ENCODE measurements at places on chromosomes 4 and X.

GRCh38 chrX:70032792-70033191 is 16.9 kb downstream of the AWAT2 start:
- H3K36me3 ChIP-seq = no peaks in the 10 kb centered on the region
- no peak overlapping the region for H3K4me3 ChIP-seq
- no peaks in the 10 kb centered on the region for H3K27me3 ChIP-seq
- DNase-seq = no peak

DNA sequence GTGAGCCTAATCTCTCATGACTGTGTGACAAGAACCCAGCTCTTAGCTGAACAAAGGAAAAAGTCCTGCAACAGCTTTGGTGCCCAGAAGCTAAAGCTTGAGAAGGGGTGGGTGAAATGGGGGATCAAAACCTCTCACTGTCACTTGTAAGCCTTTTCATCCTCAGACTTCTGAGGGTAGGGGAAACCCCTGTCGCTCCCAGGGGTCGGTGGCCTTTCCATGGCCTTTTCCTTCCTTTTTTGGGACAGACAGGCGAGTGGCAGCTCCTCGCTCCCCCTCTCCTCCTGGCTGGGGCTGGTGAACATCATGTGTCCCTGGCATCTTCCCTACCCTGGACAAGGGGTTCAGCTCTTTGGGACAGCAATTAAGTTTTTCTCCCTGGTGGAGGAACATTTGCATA is 78.2 kb downstream of the FAM47A start:
- peaks cover 6% of the 10 kb centered on the region for H3K4me1 ChIP-seq
- H3K27me3 ChIP-seq = no peaks in the 10 kb centered on the region
- no peak overlapping the region for H3K27ac ChIP-seq
- H3K36me3 ChIP-seq = no peaks in the 10 kb centered on the region
- DNase-seq = no peak

DNA sequence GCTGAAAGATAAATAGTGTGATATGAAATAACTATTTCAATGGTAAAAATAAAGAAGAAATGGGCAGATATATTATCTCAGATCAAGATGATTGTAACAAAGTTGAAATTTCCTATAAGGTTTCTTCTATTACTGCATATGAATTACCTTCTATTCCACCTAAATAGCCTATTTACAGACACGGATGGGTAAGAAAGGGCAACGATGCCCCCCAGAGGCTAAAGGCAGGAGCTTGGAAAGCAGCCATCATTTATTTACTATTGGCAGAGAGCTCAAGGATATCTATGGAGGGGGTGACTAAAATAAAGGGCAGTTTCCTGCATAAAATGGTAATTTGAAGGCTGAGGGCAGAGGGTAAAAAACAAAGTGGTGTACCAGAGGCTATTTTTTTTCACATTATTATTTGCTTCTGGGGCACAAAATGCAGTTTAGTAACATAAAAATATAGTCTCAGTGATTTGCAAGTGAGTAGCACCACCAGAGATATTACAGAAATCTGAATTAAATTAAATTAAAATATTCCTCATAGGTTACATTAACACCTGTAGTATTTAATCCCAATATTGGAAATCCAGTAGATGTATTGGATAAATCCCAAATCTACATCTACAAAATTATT is 123.1 kb downstream of the BTC start:
- no peak for DNase-seq
- H3K36me3 ChIP-seq = no peaks in the 10 kb centered on the region
- no peak overlapping the region for H3K27ac ChIP-seq
- no peaks in the 10 kb centered on the region for H3K4me1 ChIP-seq
- peaks cover 44% of the 10 kb centered on the region for H3K27me3 ChIP-seq

- no peaks in the 10 kb centered on the region for H3K27me3 ChIP-seq
- H3K27ac ChIP-seq = no peak overlapping the region
- H3K4me3 ChIP-seq = no peak overlapping the region
- peaks cover 28% of the 10 kb centered on the region for H3K4me1 ChIP-seq
- no peak for DNase-seq
- no peaks in the 10 kb centered on the region for H3K36me3 ChIP-seq
Measured at GRCh38 chr4:110159541-110159940, 38.9 kb downstream of the ELOVL6 start.

GRCh38 chrX:129462707-129463106 is 60.6 kb downstream of the SMARCA1 start:
- no peak overlapping the region for H3K4me3 ChIP-seq
- H3K36me3 ChIP-seq = peaks cover 26% of the 10 kb centered on the region
- no peaks in the 10 kb centered on the region for H3K27me3 ChIP-seq
- no peak overlapping the region for H3K27ac ChIP-seq
- no peak for DNase-seq
- peaks cover 4% of the 10 kb centered on the region for H3K4me1 ChIP-seq

DNA sequence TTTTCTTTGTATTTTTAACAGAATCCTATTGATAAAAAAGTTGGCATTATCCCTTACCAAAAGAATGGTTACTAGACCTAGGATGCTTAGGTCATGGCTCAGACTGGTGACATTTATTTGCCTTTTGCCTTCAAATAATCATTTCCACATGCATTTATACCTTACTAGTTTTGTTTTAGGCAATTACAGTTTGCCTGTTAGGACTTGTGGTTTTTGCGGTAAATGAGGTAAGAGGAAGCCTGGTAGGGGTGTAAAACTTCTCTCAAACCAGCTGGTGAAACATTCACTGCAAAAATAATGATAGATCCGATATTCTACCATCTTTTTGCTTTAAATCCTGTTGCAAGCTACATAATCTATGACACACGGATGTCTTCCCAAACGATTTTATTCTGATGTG is 12.1 kb downstream of the LAMP2 start:
- DNase-seq = no peak
- H3K36me3 ChIP-seq = peaks cover 2% of the 10 kb centered on the region
- peaks cover 10% of the 10 kb centered on the region for H3K4me1 ChIP-seq
- no peaks in the 10 kb centered on the region for H3K27me3 ChIP-seq
- H3K27ac ChIP-seq = no peak overlapping the region

- H3K27me3 ChIP-seq = peaks cover 14% of the 10 kb centered on the region
- no peaks in the 10 kb centered on the region for H3K36me3 ChIP-seq
- no peak overlapping the region for H3K27ac ChIP-seq
Measured at GRCh38 chr4:175280153-175280552, 362.0 kb downstream of the ADAM29 start.

- no peak overlapping the region for H3K4me3 ChIP-seq
- H3K27ac ChIP-seq = no peak overlapping the region
- peaks cover 34% of the 10 kb centered on the region for H3K36me3 ChIP-seq
- peak; percentile 85 for DNase-seq
- no peaks in the 10 kb centered on the region for H3K27me3 ChIP-seq
Measured at GRCh38 chr4:5793514-5793913, 82.5 kb downstream of the EVC start.

- H3K4me3 ChIP-seq = no peak overlapping the region
- no peak for DNase-seq
- H3K36me3 ChIP-seq = no peaks in the 10 kb centered on the region
- no peak overlapping the region for H3K27ac ChIP-seq
- no peaks in the 10 kb centered on the region for H3K27me3 ChIP-seq
Measured at GRCh38 chr4:95439896-95440295, 108.9 kb downstream of the UNC5C start.

GRCh38 chrX:9071031-9071650 is 37.2 kb upstream of the FAM9B start:
- no peak for DNase-seq
- no peak overlapping the region for H3K27ac ChIP-seq
- no peaks in the 10 kb centered on the region for H3K36me3 ChIP-seq
- no peaks in the 10 kb centered on the region for H3K4me1 ChIP-seq
- no peak overlapping the region for H3K4me3 ChIP-seq

DNA sequence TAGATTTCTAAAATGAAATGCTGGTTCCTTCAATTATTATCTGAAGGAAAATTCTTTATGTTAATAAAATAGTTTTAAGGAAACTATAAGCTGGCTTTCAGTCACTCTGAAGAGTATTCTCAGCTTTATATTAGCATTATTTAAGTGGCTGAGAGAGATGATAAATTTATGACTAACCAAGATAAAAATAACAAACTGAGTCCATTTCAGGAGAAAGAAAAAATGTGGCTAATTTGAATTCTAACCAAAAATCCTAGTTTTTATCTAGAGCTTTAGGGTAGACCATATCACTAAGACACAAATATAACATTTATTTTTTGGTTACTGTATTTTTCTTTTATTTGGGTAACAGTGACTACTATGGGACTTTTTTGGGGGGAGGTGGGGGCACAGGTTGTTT is 59.4 kb upstream of the NAP1L5 start:
- H3K4me3 ChIP-seq = no peak overlapping the region
- no peaks in the 10 kb centered on the region for H3K36me3 ChIP-seq
- H3K27ac ChIP-seq = peak overlapping the region; percentile 49
- DNase-seq = no peak

DNA sequence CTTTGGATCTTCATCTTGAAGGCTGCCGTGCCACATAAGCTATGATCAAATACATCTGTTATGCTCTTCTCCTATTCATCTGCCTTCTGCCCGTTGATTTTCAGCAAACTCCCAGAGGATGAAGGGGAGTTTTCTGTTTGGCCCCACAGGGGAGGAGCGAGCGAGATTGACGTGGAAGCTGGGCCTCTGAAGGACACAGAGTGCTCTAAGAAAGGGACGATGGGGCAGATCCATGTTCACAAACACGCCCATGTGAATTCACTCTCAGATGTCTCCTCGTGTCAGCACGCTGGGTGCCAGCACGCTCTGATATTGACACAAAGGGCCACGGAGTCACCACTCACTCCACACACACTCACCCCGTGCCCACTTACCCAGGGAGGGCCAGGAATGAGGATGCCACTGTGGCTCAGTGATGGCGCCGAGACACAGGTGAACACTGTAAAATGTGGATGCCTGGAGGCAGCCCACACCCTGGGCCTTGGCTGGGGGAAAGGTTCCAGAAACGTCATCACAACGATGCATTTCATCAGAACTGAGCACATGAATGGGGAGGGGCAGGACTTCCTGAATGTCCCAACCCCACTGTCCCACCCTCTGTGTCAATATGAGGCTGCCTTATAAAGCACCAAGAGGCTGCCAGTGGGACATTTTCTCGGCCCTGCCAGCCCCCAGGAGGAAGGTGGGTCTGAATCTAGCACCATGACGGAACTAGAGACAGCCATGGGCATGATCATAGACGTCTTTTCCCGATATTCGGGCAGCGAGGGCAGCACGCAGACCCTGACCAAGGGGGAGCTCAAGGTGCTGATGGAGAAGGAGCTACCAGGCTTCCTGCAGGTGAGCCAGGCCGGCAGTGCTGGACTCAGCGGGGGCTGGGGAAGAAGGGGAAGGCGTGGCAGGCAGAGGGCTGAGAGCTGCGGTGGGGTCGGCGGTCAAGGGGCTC is at the start of gene S100P:
TSS of gene S100P (plus strand) at position 648 of the 946 bp plus-strand sequence. CDS start at position 703, 55 bp downstream.
- no peak within 1 kb of the TSS for H3K4me3 ChIP-seq
- no peaks in the 10 kb centered on the region for H3K36me3 ChIP-seq
- H3K27me3 ChIP-seq = no peaks in the 10 kb centered on the region

DNA sequence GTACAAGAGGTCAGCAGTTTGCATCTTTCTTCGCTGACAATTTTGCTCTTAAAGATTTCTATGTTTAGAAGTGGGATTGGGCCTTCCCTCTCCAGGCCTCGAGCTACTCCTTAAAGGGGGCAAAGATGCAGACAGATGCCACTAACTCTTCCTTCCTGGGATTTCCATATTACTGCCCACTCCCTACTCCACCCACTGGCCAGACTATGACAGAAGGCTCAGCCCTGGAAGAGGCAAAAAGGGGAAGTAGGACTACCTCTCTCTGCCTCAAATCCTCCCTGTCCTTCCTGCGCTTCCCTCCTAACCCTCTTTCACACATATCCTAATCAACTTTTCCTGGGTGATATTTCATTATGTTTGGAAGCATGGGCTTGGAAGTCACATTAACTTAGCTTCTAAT is 58.3 kb downstream of the EVC2 start:
- H3K4me3 ChIP-seq = no peak overlapping the region
- H3K27ac ChIP-seq = no peak overlapping the region
- peaks cover 33% of the 10 kb centered on the region for H3K36me3 ChIP-seq
- H3K4me1 ChIP-seq = no peaks in the 10 kb centered on the region
- DNase-seq = no peak

GRCh38 chrX:72245461-72246089 is 6.7 kb upstream of the ERCC6L start:
- H3K4me1 ChIP-seq = peaks cover 6% of the 10 kb centered on the region
- H3K4me3 ChIP-seq = no peak overlapping the region
- no peak for DNase-seq
- no peaks in the 10 kb centered on the region for H3K27me3 ChIP-seq
- no peak overlapping the region for H3K27ac ChIP-seq

DNA sequence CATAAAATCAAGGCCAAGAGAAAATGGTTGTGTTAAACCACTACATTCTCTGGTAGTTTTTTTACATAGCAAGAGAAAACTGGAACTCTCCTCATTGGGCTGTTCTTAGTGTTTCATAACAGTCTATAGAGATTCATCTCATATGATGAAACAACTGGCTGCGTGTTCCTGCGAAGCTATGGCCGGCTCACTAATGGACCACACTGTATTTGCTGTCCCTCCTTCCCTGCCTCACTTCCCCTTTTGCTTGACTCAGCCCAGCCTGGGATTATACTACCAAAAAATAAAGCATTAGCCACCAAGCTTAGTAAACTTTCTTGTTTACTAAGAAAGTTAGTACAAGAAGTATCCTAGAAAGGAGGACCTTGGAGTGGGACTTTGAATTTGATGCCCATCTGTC is 31.6 kb upstream of the LSM6 start:
- H3K4me1 ChIP-seq = no peaks in the 10 kb centered on the region
- H3K27ac ChIP-seq = no peak overlapping the region
- H3K4me3 ChIP-seq = no peak overlapping the region
- peaks cover 17% of the 10 kb centered on the region for H3K27me3 ChIP-seq
- no peaks in the 10 kb centered on the region for H3K36me3 ChIP-seq

- H3K36me3 ChIP-seq = no peaks in the 10 kb centered on the region
- no peaks in the 10 kb centered on the region for H3K27me3 ChIP-seq
- H3K4me1 ChIP-seq = peaks cover 5% of the 10 kb centered on the region
- DNase-seq = no peak
Measured at GRCh38 chrX:84956304-84956703, 47.4 kb upstream of the APOOL start.

GRCh38 chrX:23938690-23939089 is 30.9 kb downstream of the CXorf58 start:
- H3K4me3 ChIP-seq = no peak overlapping the region
- H3K36me3 ChIP-seq = no peaks in the 10 kb centered on the region
- no peak overlapping the region for H3K27ac ChIP-seq
- no peak for DNase-seq
- H3K27me3 ChIP-seq = peaks cover 2% of the 10 kb centered on the region
- H3K4me1 ChIP-seq = peaks cover 12% of the 10 kb centered on the region
